ENCODE measurements at places on chromosomes 2 and 18. TPM values are rescaled to one million over a fixed set of nuclear protein-coding genes. Genes with fewer than 3 reads are reported as not detected.

CELF4 gene
- total RNA-seq, result not detected

DNA sequence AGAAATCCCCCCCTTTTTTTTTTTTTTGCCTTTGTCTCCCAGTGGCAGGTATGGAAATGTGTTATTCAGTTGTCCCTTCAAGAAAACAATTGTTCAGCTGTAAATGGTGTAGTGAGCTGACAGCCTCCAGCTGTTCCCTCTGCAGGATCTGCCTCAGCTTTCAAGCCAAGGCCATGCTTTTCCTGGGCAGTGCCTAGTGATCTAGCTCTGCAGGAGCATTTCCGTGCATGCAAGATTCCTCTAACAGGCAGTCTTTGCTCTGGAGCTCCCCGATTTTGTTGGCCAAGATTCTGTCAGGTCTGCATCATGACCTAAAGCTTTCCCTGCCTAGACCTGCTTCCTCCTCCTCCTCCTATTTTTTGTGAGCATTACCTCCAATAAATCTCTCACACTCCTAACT is 300.7 kb upstream of the UBE2E3 start:
- H3K36me3 ChIP-seq, result no peaks in the 10 kb centered on the region
- H3K27me3 ChIP-seq, result no peaks in the 10 kb centered on the region
- no peak for DNase-seq
- H3K4me1 ChIP-seq, result no peaks in the 10 kb centered on the region

RFTN2 gene
- not detected for total RNA-seq

DNA sequence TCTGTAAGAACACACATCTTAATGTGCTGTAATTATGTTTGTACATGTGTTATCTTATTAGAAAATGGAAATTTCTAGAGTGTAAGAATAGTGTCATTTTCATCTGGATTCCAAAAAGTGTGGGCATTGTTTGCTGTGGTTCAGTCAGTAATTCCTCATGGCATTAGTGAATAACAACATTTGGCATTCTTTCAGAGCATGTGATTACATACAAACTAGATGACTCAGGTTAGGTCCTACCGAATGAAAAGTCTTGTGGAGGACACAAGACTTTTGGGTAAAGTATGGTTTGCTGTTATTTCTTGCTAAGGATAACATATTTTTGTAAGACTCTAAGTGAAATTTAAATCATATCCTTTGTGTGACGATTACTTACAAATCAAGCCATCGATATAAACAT is 593.1 kb upstream of the NRXN1 start:
- DNase-seq, result no peak
- no peak overlapping the region for H3K27ac ChIP-seq
- H3K4me3 ChIP-seq, result no peak overlapping the region

SKA1 gene
- 0.20 TPM for total RNA-seq

DNA sequence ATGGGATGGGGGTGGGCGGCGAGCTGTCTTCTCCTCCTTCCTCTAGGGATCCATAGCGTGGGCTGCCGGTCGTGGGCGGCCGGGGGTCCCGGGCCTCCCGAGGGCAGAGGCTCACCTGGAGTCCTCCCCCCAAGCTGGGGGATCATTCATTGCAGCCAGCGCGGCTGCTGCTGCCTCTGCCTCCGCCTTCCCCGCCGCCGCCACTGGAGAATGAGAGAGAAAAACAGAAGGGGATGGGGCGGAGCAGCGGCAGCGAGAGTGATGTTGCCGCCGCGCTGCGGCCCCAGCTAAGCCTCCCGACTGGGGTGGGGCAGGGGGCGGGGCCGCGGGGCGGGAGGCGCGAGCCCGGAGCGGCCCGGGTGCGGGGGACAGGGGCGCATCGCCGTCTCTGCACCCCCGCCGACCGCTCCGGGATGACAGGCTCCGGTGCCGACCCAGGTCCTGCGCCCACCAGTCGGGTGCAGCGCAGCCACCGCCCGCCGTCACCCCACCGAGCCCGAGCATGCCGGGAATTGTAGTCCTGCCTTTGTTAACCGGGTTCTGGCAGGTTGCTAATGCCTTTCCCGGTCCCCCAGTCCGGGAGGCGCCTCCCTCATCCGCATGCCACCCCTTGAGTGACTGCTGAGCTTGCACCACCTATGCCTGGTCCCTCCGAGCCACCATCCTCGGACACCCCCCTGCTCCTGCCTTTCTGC is at the start of gene KIF3C:
KIF3C (minus strand) TSS at position 225 of the 695 bp plus-strand sequence. CDS start 580 bp downstream, outside the sequence.
- H3K4me3 ChIP-seq, result peak within 1 kb of the TSS; percentile 88
- H3K36me3 ChIP-seq, result no peaks in the 10 kb centered on the region
- H3K27me3 ChIP-seq, result no peaks in the 10 kb centered on the region
- no peak within 1 kb of the TSS for H3K27ac ChIP-seq
- peaks cover 24% of the 10 kb centered on the region for H3K4me1 ChIP-seq

GRCh38 chr2:178066890-178067669 is 5.5 kb downstream of the PDE11A start:
- H3K4me3 ChIP-seq, result no peak overlapping the region
- H3K36me3 ChIP-seq, result no peaks in the 10 kb centered on the region
- no peak overlapping the region for H3K27ac ChIP-seq
- no peak for DNase-seq
- H3K27me3 ChIP-seq, result peaks cover 12% of the 10 kb centered on the region

MRO gene
- total RNA-seq, result not detected

DNA sequence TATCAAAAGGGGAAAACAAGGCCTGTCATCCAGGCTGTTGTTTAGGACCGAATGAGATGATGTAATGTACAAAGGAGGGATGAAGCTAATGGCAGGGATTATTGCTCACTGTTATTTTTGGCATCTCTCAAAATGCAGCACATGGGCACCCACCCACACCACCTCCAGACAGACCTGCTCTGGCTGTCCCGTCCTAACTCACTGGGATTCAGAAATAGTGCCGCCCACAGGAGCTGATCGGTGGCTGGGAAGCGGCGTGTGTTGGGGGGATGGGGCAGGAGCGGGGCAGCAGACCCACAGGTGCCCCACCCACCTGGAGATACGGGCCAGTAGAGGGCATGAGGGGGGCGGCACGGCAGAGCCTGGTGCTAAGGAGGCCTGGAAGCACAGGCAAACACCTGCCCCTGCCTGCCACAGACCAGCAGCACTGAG is 52.2 kb downstream of the CRACDL start:
- H3K4me1 ChIP-seq, result no peaks in the 10 kb centered on the region
- H3K27me3 ChIP-seq, result no peaks in the 10 kb centered on the region
- H3K27ac ChIP-seq, result no peak overlapping the region

DNA sequence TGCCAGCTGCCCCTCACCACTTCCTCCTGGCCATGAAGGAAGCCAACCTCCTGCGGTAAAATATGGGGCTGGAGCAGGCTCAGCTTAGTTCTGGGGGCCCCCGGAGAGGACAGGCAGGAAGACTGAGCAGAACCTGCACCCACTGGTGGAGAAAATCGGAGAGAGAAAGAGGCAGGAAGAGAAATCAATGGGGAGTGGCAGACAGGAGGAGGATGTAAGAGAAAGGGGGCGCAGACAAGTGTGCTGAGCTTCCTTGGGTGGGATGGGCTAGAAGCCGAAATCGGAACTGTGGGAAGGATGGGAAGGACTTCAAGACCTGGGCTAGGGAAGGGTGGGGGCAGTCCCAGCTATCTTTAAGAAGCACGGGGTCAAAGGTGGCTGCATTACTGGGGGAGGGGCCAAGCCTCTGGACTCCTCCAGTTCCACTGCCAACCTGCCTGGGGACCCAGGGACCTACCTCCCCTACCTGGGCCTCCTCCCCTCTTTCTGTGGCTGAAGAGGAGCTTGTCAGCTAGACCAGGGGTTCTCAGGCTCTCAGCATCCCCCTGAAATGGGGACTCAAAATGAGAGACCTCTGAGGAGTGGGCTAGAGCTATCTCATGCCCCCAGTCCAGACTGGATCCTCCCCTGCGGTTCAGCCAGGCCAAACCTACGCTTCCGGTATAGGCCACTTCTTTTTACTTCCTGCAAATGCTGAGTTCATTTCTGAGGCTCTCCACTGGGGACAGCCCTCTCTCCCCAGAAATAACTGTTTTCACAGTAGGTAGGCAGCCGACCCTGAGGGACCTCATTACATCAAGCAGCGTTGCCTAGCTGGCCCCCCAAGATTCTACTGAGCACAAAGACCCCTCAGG is 33.6 kb upstream of the B3GNT7 start:
- H3K36me3 ChIP-seq, result no peaks in the 10 kb centered on the region
- DNase-seq, result no peak
- no peaks in the 10 kb centered on the region for H3K27me3 ChIP-seq

GRCh38 chr2:33145459-33145858 is 198.7 kb downstream of the LTBP1 start:
- H3K4me3 ChIP-seq, result no peak overlapping the region
- no peak for DNase-seq
- no peaks in the 10 kb centered on the region for H3K36me3 ChIP-seq
- no peak overlapping the region for H3K27ac ChIP-seq
- H3K4me1 ChIP-seq, result no peaks in the 10 kb centered on the region

GRCh38 chr2:128734521-128735295 is 416.0 kb upstream of the HS6ST1 start:
- no peak overlapping the region for H3K27ac ChIP-seq
- no peak for DNase-seq
- H3K27me3 ChIP-seq, result peaks cover 3% of the 10 kb centered on the region
- no peak overlapping the region for H3K4me3 ChIP-seq
- no peaks in the 10 kb centered on the region for H3K36me3 ChIP-seq

- no peaks in the 10 kb centered on the region for H3K36me3 ChIP-seq
- DNase-seq, result no peak
- no peaks in the 10 kb centered on the region for H3K27me3 ChIP-seq
- H3K27ac ChIP-seq, result no peak overlapping the region
Observed at GRCh38 chr2:25557179-25558036, 116.0 kb downstream of the DTNB start.

DNA sequence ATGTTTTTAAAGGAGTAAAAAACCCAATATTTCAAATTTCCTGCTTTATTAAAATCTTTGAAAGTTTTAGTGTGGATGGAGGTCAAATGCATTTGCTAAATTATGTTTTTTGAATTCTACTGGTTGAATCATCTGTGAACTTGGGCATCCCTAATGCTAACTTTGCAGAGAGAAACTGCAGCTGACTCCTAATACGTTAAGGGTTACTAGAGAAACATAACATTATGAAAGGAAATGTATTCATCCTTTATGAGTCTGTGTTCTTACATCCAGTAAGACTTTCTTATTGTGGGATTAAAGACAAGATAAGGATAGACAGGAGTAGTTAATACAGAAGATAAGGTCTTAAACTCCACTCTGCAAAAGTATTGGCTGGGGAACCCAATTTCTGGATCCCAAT is 140.6 kb downstream of the FAM124B start:
- H3K27ac ChIP-seq, result no peak overlapping the region
- H3K27me3 ChIP-seq, result no peaks in the 10 kb centered on the region
- no peaks in the 10 kb centered on the region for H3K36me3 ChIP-seq
- no peak for DNase-seq
- H3K4me3 ChIP-seq, result no peak overlapping the region

GRCh38 chr2:212117926-212118325 is 420.7 kb downstream of the ERBB4 start:
- no peak for DNase-seq
- H3K27me3 ChIP-seq, result no peaks in the 10 kb centered on the region

DNA sequence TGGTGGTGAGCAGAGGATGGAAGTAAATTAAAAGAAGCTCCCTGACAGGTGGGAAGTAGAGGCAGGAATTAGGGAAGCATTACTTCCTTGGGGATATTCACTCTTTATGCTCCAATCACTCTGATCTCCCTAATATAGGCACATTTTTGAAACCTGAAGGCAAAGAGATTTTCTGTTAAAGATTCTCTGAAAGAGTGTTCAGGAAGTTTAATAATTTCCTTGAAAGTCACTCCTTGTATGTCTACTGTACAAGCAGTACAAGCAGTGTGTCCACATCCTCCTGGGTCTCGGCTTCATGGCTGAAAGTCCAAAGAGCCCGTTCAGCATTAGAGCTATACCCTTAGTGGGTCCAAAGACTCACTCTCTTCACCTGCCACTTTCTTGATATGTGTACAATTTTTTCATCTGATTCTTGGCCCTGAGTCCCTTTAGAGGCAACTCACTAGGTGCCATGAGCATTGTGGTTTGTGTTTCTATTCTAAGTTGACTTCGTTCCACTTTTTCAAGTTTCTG is 60.2 kb downstream of the AAK1 start:
- no peak overlapping the region for H3K4me3 ChIP-seq
- DNase-seq, result no peak
- H3K36me3 ChIP-seq, result peaks cover 5% of the 10 kb centered on the region
- peaks cover 86% of the 10 kb centered on the region for H3K4me1 ChIP-seq
- H3K27me3 ChIP-seq, result no peaks in the 10 kb centered on the region

TDRD15 gene
- not detected for total RNA-seq

SLC5A7 gene
- not detected for total RNA-seq

CRYGC gene
- not detected for total RNA-seq

GRCh38 chr2:9941196-9941995 is 10.1 kb upstream of the GRHL1 start:
- H3K27ac ChIP-seq, result no peak overlapping the region
- no peaks in the 10 kb centered on the region for H3K4me1 ChIP-seq
- peaks cover 12% of the 10 kb centered on the region for H3K27me3 ChIP-seq
- no peak overlapping the region for H3K4me3 ChIP-seq

SNORC gene
- total RNA-seq, result 1.2 TPM

DNA sequence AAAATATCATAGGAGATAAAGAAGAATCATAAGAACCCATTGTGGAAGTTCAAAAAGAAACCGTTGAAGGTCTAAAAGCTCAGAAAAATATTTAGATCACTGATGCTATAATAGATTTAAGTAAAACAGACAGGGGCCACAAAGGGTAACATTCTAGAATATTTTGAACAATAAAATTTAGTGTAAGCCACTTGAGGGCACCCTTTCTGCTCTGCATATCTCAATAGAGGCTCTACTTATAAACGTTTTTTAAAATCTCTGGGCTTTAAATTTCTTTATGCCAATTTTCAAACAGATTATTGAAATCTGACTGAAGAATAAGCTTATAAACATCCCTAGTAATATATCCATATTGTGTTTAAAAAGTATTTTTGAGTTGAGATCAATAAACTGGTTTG is 57.6 kb upstream of the IL1RL1 start:
- H3K27me3 ChIP-seq, result no peaks in the 10 kb centered on the region
- H3K36me3 ChIP-seq, result no peaks in the 10 kb centered on the region
- H3K4me1 ChIP-seq, result peaks cover 32% of the 10 kb centered on the region
- no peak overlapping the region for H3K4me3 ChIP-seq

GRCh38 chr2:97763176-97763845 is 49.9 kb downstream of the ZAP70 start:
- H3K27ac ChIP-seq, result no peak overlapping the region
- no peak overlapping the region for H3K4me3 ChIP-seq
- peaks cover 69% of the 10 kb centered on the region for H3K36me3 ChIP-seq
- peaks cover 48% of the 10 kb centered on the region for H3K4me1 ChIP-seq
- DNase-seq, result no peak

SERPINB4 gene
- total RNA-seq, result not detected

GRCh38 chr2:158926478-158926948 is 41.9 kb upstream of the TANC1 start:
- H3K4me3 ChIP-seq, result no peak overlapping the region
- H3K27me3 ChIP-seq, result no peaks in the 10 kb centered on the region
- H3K36me3 ChIP-seq, result no peaks in the 10 kb centered on the region
- H3K27ac ChIP-seq, result no peak overlapping the region
- no peak for DNase-seq
